ENCODE measurements at places on chromosomes 16 and 17.

- no peak for DNase-seq
Measured at GRCh38 chr16:70689035-70689969, 3.4 kb upstream of the MTSS2 start.

DNA sequence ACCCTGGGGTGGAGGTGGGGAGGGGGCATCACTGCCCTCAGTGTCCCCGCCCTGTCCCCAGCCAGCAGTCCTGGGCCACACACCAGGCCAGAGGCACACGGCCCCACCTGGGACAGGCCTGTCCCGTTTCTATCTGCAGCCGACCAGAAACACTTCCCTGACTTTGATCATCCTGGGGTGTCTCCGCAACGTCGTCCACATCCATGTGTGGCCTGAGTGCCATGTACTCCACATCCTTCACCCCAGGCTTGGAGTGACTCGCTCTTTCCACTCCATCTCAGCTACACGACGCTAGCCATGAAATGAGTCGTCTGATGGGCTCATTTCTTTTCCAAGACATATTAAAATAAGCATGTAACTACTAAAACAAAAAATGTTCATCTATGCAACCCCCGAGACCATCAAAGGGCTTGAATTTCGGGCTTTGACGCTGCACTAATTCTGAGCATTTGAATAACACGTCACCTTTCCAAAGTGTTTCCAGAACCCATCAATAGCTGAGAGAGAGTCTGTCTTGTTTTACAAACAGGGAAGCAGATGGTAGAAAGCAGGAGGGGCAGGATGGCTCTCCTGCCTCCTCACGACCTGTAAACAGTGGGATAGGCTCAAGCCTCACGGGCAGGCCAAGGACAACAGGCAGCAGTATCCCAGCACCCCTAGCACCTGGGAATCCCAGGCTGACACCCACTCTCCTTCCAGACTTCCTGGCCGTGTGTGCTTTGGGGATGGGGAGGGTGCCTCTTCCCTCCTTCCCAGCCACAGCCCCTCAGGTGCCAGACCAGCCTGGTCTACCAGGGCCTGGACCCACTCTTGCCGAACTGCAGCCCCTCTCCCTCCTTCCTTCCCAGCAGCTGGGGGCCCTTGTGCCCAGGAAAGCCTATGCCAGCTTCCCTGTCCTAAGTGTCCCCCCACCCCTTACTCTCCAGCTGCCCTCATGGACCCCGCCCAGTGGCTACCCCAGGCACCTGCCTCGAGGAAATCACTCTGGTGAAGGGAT is 20.0 kb upstream of the RASD1 start:
- no peak for DNase-seq

DNA sequence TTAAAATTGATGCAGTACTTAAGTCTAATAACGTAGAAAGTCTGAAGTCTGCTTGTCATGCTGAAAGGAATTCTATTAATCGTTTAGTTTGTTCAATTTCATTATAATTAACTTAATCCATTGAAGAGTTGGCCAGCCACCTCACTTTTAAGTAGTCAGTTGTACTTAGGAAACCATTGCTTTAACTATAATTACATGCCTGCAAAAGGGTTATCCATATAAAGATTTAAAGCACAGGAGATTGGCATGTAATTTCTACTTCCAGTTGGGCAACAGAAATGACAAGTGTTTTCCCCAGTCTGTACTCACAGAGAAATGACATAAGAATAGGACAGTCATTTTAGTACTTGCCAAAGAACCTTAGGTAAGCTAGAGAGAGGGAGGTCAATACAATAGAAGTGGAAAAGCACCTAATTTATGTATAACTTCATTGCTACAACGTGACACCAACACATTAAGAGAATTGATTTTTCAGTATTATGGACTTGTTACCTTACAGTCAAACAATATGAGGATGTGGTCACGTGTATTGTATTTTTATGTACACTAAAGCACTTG is 3.7 kb upstream of the USP32 start:
- no peak for DNase-seq

GRCh38 chr17:42389899-42390298 is 1.7 kb upstream of the STAT3 start:
- no peak for DNase-seq

- DNase-seq: no peak
Measured at GRCh38 chr17:77054936-77055335, 85.8 kb upstream of the SEC14L1 start.

DNA sequence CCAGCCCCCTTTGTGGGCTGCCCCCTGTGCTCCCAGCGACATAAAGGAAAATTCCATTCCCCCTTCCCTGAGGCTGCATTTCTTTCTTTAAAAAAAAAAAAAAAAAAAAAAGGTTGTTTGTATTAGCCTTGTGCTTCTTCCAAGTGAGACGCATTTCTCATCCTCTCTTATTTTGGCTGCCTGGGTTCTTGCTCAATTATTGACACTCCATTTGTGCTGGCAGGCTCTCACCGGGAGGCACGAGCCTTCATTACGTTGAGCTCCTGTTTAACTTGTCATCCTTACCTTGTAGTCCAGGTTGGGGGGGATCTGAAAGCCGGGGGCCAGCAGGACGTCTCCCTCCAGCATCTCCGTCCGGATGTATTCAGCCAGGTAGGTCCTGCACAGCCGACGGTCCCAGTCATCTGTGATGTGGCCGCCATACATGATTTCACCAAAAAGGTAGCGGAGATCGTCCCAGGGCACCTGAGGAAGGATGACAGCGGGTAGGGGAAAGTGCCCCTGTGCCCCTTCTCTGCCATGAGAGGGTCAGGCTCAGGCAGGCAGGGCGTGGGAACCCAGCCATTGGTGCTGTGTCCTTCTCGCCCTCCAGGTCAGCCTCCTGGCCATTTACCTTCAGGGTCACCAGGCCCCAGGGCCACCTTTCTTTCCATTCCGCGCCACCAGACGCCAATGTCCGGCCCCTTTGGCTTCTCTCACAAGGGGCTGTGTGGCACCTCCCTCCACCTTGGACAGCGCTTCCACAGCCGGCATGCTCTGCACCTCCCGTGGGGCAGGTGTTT is 50.6 kb downstream of the PGS1 start:
- no peak for DNase-seq

- DNase-seq: no peak
Measured at GRCh38 chr16:11076259-11077018, 132.1 kb downstream of the CLEC16A start.

- DNase-seq: no peak
Measured at GRCh38 chr16:11215935-11216556, 40.0 kb downstream of the SOCS1 start.

- DNase-seq: no peak
Measured at GRCh38 chr16:1178295-1178910, 25.5 kb downstream of the CACNA1H start.

- DNase-seq: no peak
Measured at GRCh38 chr16:27242398-27242797, 26.2 kb downstream of the NSMCE1 start.

- DNase-seq: no peak
Measured at GRCh38 chr16:68499006-68499405, 40.1 kb upstream of the ZFP90 start.

DNA sequence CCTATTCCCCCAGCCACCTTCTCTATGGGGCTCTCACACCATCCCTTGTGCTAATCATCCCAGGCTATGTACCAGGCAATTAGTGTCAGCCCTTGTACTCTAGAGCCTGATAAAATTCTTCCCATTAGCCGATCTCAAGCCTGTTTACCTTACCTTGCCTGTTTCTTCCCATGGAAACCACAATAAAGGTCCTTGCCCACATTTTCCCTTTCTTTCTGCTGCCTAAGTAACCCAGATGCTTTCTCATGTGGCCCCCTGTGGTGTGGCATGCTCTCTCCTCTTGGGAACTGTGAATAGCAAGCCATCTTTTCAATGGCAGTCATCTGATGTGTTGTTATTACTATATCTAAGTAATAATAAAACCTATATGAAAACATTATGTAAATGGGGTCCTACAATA is 265.8 kb upstream of the ELAC2 start:
- DNase-seq: no peak

DNA sequence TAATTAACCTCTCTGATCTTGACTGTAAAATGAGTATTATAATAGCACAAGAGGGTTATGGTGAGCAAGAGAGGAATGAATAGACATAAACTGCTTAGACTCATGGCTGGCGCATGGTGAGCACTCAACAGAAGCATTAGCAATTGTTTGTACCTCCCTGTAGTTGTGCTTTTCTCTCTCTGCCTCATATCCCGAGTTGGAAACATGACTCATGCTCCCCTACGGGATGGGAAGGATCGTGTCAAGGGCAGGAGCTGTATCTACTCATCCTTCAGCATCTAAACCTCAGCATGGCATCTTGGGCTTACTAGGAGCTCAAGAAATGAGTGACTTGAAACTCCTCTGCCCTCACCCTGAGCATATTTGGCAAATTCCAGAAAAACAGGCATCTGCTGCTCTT is 299.6 kb downstream of the MAP2K4 start:
- no peak for DNase-seq

GRCh38 chr17:59558953-59559352 is 6.5 kb upstream of the DHX40 start:
- no peak for DNase-seq

GRCh38 chr17:42246515-42246914 is 29.7 kb downstream of the STAT5B start:
- DNase-seq: no peak

DNA sequence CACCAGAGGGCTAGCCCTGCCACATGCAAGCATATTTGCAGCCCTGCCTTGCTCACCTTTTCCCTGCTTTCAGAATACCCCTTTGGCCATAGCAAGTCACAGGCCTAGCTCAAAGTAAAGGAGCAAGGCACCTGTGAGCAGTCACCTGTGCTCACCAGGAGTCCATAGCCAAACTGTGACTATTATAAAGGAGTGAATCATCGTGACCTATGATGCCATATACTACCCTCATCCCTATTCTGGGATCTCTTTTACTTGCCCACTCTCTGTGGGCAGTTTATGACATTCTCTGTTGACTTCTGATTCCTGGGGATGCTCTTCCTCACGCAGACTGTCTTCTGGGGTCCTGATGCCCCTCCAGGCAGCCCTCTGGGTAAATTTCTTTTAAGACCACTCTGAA is 200.5 kb upstream of the NLRP1 start:
- no peak for DNase-seq

DNA sequence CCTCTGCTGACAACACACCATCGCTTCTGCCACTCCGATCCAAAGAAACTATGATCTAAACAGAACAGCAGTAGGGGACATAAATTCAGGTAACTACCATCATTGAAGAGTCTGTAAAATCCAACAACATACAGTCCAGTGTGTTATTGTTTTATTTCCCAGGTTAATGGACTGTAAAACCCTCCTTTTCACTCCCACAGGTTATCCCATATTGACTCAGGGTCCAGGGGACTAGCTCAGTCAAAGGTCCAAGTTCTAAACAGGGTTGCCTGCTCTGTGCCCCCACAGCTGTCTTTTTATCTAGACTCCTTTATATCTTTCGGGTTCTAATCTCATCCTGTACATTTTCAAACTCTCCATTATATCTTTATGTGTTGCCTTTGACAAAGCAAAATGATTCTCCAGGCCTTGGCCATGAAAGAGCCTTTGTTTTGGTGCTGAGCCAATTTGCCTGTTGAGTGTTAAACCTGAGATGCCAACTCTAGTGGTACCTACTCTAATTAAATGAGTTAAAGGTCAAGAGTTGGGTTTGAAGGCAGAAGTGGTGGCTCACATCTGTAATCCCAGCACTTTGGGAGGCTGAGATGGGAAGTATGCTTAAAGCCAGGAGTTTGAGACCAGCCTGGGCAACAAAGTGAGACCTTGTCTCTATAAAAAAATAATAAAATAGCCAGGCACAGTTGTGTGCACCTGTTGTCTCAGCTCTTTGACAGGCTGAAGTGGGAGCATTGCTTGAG is 80.5 kb downstream of the SNX11 start:
- no peak for DNase-seq

GRCh38 chr17:71919896-71920295 is 200.9 kb upstream of the SOX9 start:
- no peak for DNase-seq

GRCh38 chr16:50555269-50555875 is 7.2 kb downstream of the NKD1 start:
- DNase-seq: no peak

DNA sequence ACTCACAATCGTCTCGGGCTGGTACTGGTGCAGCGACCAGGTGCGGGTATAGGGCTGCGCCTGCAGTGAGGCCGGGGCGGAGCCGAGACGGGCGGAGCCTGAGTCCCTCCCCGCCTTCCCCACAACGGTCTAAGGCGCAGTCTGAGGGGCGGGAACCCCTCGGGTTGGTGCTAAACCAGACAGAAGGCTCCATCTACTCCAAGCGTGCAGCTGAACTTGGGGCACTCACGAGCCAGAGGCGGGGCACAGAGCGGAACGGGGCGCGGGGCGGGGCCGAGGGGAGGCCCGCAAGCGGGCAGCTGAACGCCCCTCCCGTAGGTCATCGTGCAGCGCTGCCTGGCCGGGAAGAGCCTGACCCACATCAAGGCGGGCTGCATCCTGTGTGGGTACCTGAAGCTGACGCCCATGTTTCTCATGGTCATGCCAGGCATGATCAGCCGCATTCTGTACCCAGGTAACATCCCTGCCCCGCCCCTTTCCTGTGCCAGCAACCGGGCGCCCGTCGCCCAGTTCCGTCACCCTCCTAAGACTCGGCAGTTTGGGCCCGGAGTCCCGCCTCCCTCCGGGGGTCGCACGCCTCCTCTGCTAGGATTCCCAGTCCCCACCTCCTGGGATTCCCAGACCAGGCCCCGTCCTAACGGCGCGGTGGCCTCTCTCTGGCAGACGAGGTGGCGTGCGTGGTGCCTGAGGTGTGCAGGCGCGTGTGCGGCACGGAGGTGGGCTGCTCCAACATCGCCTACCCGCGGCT is 5.0 kb downstream of the SLC5A2 start:
- no peak for DNase-seq

DNA sequence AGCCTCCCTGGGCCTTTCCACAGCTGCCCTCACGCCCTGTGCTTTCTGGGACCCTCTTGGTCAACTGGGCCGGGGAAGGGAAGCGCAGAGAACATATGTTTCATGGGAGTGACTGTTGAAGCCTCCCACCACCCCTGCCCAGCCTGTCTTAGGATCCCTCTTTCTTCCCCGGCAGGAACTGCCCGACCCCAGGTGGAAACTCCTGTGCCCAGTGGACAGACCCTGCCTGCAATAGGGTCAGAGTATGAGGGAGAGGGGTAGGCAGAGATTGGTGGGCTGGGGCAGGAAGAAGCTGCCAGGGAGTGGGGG is 10.5 kb downstream of the HEXIM2 start:
- no peak for DNase-seq

DNA sequence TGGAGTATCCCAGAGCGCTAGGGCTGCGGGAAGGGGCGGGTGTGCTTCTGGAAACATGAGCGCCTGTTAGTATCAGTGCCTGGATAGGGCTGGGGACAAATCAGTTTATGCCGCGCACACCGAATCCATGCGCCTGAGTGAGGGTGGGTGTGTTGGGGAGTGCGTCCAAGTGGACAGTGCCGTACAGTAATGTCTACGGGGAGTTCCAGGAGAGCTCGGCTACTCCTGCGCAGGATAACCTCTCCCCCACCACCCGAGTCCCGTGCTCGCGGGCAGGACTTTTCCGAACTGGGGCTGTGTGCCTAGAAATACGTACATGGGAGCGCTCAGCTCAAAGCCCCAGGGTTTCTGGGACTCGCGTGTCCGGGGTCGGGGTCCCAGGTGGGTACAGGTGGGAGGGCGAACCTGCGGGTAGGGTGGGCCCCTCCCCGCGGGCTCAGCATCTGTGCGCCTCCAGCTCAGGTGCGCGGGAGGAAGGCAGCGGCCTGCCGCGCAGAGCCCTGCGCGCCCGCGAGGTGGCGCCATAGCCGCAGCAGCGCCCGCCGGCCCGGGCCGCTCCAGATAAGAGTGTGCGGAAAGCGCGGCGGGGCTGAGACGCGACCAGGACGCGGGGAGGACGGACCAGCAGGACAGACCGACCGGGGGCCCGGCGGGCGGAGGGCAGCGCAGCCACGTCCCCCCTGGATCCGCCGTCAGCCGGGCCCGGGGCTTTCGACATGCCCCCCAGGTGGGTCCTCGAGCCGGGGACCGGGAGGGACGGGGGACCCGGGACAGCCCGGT is at the start of gene HIC1:
Gene HIC1 (plus strand): TSS at position 592 of the 780 bp plus-strand sequence. CDS start 1,588 bp downstream, outside the sequence.
- peak; percentile 65 for DNase-seq

Data from NK-92 treated with Interleukin-12 subunit alpha and Interleukin-12 subunit beta, amount 100 ng/mL, for 24 hours (cell line).